ENCODE measurements at places on chromosomes 2 and 18.
A peak's percentile ranks its signal among the peaks of the same experiment; 100 is the strongest.

- no peak for DNase-seq
Measured at GRCh38 chr2:110866466-110866865, 134.1 kb downstream of the ACOXL start.

- no peak for DNase-seq
Measured at GRCh38 chr2:152410165-152410597, 75.2 kb downstream of the FMNL2 start.

DNA sequence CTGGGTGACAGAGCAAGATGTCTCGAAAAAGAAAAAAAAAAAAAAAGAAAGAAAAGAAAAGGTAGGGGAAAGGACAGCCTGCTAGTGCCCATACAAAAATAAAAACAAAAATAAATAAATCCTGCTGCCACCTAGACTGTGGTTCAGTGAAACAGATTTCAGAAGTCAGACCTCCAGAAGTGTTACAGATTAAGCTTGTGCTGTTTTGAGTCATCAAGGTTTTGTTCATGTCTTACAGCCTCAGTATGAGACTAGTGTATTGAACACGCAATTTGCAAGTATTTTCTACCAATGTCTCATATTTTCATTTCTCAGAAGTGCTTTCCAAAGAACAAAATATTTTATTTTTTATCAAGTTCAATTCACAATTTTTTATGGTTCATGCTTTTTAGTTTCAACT is 720.4 kb upstream of the GYPC start:
- DNase-seq: no peak

DNA sequence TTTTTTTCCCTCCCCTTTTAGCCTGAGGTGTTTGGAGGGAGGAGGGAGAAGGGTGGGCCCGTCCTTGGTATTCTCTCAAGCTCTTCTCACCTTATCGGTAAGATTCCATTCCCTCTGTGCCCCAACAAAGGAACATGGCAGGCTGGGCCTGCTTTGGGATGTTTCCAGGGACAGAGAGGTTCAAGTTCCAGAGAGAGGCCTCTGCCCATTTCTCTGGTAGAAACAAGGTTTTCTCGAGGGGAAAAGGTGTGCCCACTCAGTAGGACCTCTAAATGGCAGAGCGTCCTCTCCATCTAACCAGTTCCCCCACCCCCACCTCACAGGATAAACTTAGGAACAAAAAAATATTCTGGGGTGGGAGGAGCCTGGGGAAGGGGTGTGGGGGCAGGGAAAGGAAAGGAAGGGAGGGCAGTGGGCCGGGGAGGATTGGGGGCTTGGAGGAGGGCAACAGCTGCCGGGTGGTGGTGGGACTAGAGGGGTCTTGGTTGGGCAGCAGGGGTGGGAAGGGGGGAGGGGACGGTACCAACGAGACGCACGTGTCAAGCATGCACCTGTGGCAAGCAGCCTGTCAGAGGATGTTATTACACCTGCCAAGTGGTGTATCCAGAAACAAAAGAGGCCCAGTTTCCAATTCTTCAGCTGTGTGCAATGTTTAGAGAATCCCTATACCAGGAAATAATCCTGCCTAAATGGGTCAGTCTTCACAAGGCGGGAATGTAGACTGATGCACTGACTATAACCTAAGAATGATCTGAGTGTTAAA is 2.1 kb downstream of the PCBP1 start:
- DNase-seq: no peak

GRCh38 chr2:9288233-9288632 is 81.6 kb downstream of the ASAP2 start:
- DNase-seq: no peak

GRCh38 chr2:150486539-150487484 is 655 bp downstream of the RND3 start:
- DNase-seq: peak; percentile 5

- no peak for DNase-seq
Measured at GRCh38 chr2:107989445-107989844, 3.1 kb downstream of the SLC5A7 start.

DNA sequence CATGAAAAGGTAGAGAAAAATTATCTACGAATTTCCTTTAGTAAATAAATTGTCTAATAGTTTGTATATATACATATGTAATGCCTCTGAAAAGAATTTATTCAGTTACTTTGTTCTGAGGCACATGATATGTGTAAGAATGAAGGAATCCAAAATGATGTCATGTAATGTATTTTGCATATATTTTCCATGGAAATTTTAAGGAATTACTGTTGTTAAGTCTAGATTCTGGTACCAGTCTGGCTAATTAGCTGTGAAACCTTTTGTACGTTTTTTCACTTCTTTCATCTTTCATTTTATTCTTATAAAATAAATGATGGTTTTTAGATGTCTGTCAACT is 12.3 kb downstream of the YIPF4 start:
- no peak for DNase-seq

GRCh38 chr2:200483729-200484198 is 26.1 kb downstream of the KCTD18 start:
- no peak for DNase-seq

Measured in NCI-H1048 (cell line).